Stimulated activated CD4-positive, alpha-beta T cell treated with anti-CD3 and anti-CD28 coated beads, Interleukin-1b, Interleukin-23, amount 100 ng/mL, for 1 hour (primary cell): ENCODE measurements at places on chromosomes 4 and X.

DNA sequence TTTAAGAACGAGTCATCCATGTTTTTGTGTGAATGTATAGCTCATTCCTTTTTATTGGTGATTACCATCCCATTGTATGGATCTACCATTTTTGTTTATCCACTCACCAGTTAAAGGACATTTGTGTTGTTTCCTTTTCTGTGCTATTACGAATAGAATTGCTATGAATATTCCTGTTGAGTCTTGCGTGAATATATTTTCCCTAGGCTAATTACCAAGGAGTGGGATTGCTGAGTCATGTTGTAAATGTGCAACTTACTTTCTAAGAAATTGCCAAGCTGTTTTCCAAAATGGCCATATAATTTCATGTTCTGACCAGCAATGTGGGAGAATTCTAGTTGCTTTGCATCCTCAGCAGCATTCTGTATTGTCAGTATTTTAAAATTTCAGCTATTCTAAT is 51.3 kb downstream of the YIPF6 start:
- DNase-seq, result no peak

DNA sequence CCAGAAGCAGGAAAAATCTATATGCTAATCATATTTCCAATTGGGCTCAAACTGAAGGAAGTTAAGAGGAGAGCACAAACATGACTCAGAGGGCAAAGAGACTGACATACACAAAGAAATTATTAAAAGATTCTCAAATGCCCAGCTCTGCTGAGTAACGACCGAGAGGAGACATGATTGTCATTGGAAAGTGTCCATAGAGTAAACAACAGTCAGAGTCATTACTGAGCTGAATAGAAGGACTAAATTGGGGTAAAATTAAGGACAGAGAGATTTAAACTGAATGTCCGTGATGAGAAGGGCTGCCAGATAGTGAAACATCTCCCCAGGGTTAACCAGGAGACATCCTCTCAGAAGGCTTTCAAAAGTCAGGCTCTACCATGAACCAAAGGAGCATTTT is 111.2 kb upstream of the GALNT7 start:
- no peak for DNase-seq

DNA sequence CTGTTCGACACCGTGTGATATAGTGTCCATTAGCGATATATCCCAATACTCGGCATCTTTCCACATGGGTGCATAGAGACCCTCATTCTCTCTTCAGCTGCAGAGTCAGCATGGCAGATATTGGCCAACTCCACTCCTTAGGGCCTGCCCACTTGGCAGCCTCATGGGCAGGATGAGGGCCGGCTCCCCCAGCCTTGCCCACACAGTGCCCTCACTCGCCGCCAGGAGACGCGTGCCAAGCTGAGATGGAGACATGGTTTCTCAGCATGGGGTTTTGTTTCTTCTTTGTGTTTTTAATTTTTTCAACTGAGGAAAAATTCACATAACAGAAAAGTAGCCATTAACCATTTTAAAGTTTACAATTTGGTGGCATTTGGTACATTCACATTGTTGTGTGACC is 5.3 kb upstream of the PLXNA3 start:
- no peak for DNase-seq

DNA sequence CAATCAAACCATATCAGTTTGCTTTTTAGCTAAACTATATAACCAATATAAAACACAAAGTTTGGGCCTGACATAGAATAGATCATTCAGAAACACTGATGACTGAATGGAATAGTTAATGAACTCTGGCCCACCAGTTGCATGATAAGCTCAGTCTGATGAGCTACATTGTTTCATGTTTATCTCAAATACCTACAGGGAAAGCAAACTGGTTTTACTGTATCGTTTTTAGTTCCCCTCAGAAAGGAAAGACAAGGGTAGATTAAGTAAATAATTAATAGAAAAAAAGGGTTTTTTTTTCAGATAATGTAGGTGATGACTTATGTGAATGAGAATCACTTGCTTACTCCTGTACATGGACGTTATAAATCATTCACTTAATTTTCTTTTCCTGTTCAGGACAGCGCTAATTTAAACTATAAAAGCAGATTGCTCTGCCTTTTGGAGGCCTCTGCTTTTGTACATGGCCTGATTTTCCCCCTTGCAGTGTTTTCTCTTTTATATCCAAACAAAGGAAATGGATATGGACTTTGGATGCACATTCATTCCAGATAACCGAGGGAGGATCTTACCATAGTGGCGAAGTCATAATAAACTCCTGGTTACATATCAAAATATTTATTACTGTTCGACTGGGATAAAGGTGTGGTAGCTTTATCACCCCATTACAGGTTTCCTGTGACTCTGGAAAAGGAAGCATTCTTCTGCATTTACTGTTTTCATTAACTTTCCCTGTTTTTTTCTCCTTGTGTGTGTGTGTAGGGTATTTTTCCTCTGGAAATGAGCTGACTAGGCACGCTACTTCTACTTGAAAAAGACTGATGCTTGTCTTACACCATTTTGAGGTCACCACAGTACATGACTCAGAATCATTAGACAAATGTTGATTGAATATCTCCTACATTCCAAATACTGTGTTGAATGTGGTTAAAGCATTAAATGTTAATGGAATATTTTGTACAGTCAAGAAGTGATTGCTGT is 373.1 kb upstream of the HS3ST1 start:
- no peak for DNase-seq

DNA sequence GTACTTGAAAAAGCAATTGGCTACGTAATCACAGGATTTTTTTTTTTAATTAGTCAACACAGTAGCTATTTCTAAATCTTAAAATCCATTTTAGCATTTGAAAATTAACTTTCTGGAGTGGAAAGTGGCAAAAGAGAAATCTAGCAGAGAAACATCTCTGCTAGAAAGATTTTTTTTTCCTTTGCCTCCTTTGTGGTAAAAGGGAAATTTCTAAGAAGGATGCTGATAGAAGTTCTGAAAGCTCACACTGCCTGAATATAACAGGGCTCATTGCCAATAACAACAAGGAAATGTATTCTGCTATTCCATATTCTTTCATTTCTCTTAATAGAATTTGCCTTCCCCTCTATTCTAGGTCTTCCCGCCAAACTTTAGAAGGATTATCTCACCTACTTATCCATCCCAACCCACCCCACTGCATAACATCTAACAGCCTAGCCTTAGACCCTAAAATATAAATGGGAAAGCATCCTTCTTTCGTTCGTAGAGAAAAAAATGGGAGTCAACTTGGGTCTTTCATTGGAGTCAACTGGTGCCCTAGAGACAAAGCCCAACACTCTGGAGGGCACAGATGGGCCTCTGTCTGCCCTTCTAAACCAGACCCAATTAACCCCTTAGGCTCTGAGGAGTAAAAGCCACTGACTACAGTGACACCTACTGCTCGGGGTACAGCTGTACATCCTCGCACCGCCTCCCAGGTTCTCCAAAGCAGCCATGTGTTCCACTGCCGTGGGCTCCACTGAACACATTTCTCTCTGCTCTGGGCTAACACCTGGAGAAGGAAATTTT is 103.9 kb downstream of the MAML3 start:
- DNase-seq, result no peak

- DNase-seq, result no peak
Measured at GRCh38 chr4:186150926-186151325, 40.4 kb upstream of the CYP4V2 start.
